Fibroblast of skin of left biceps (primary cell): ENCODE measurements at places on chromosomes 3 and 15.

GRCh38 chr3:186152889-186153292 lies 44.0 kb upstream of the ETV5 start:
- no peak for DNase-seq

DNA sequence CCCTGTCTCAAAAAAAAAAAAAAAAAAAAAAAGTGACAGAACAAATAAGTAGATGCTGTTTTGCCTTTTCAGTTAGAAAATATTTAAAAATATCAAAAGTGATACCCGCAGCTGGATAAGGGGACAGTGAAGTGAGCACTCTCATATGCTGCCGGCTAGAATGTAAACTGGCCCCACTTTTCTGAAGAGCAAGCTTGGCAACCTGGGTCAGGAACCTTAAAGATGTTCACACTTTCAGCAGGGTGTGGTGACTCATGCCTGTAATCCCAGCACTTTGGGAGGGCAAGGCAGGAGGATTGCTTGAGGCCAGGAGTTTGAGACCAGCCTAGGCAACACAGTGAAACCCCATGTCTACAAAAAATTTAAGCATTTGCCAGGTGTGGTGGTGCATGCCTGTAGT lies 17.4 kb downstream of the FSD2 start:
- DNase-seq, result no peak

DNA sequence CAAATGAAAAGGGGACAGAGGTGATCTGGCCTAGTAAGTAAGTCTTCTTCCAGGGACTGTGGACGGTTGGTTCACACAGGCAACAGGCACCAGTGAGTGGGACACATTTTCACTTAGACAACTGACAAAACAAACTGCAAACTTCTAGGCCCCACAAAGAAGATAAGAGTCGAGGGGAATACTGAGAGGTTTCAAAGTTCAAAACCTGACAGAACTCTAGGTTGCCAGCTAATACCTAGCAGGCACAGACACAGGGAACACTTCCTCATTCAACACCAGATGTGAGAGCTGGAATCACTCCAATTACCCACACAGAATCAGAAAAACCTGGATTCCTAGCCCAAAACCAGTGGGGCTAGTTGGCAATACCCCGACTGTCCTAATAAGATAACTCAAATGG lies 621.7 kb downstream of the ZPLD1 start:
- DNase-seq, result no peak

DNA sequence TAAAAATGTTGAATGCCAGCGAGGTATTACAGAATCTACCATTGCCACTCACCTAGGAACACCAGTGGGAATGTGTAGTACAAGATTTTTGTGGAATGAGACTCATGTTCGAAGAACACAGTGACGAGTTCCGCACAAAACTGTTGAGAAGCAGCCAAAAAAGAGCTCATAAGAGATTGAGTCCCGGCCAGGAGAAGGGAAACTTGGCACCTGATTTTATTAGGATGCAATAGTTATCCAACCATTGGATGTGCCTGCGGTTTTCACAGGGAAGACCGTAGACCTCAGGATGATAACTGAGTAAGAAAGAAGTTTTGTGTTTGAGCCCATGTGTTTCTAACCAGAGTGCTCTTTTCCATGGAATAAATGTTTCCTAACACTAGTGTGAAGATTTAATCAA lies 88.9 kb downstream of the PTPRG start:
- peak; percentile 95 for DNase-seq

GRCh38 chr3:71524672-71525071 lies 58.9 kb downstream of the FOXP1 start:
- no peak for DNase-seq

GRCh38 chr15:36970522-36970921 lies 129.8 kb downstream of the MEIS2 start:
- DNase-seq, result no peak

DNA sequence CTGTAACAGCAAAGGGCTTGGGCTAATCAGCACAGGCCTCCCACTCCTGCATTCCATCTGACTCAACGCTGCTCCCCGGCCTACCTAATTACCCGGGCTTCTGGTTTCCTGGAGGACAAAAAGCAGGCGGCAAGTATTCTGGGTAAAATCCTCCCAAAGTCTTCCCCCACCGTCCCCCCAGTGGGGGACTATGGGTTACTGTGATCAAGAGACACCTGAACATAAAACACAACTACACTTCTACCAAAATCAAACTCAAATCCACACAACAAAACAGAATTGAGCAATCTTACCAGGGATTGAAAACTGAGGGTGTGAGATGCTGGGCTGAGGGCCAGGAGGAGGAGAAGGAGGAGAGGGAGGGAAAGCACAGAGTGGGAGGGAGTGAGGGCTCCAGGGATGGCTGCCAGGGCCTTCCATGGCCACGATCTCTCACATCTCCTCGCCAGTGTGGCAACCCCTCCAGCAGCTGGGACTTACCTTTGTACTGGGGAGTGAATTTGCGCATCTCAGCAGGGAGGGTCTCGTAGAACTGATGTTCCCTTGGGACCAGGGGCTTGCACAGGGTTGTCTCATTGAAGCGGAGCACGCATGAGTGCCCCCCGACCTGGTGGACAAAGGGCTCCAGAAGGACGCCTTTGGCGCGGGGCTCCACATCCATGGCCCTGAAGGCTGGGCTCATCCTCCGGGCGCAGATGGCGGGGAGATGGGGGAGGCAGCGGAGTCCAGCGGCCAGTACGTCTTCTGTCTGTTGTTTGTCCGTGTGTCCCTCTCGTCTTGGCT lies 9.1 kb upstream of the NCKIPSD start:
- peak; percentile 50 for DNase-seq

DNA sequence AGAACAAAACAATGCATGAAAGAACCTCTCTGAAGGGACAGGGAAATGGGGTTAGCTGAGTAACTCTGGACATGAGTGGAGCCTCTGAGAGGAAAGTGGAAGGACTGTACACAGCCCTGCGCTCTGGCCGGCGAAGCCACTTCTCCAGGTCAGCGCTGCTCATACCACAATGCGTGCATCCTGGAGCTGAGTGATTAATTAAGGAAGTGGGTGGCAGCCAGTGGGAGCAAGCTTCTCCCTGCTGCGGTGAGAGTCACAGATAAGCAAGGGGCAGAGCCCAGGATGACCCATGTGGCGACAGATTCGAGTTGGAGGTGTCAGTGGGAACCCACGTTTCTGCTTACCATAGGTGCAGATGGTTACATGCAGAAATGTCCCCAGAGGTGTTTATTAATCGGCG lies 48.0 kb downstream of the KLF15 start:
- no peak for DNase-seq
